T-cell (primary cell): ENCODE measurements at places on chromosomes 5 and 9. TPM values are rescaled to one million over a fixed set of nuclear protein-coding genes. Genes with fewer than 3 reads are reported as not detected.

CNOT6 gene
- total RNA-seq, result 25.6 TPM

TEK gene
- total RNA-seq, result not detected

SOHLH1 gene
- not detected for total RNA-seq

- H3K4me3 ChIP-seq, result no peak overlapping the region
- H3K27ac ChIP-seq, result no peak overlapping the region
- peaks cover 6% of the 10 kb centered on the region for H3K27me3 ChIP-seq
- DNase-seq, result no peak
- peaks cover 7% of the 10 kb centered on the region for H3K36me3 ChIP-seq
These were observed 164.2 kb downstream of the AUH start for GRCh38 chr9:91197232-91198181.

GRCh38 chr5:10793785-10794184 lies 32.8 kb upstream of the DAP start:
- no peaks in the 10 kb centered on the region for H3K27me3 ChIP-seq
- no peak overlapping the region for H3K27ac ChIP-seq
- H3K4me3 ChIP-seq, result no peak overlapping the region

GRCh38 chr5:103336941-103337340 lies 78.4 kb downstream of the MACIR start:
- H3K27ac ChIP-seq, result no peak overlapping the region
- no peaks in the 10 kb centered on the region for H3K4me1 ChIP-seq
- H3K27me3 ChIP-seq, result no peaks in the 10 kb centered on the region
- H3K36me3 ChIP-seq, result no peaks in the 10 kb centered on the region
- no peak overlapping the region for H3K4me3 ChIP-seq
- no peak for DNase-seq

DNA sequence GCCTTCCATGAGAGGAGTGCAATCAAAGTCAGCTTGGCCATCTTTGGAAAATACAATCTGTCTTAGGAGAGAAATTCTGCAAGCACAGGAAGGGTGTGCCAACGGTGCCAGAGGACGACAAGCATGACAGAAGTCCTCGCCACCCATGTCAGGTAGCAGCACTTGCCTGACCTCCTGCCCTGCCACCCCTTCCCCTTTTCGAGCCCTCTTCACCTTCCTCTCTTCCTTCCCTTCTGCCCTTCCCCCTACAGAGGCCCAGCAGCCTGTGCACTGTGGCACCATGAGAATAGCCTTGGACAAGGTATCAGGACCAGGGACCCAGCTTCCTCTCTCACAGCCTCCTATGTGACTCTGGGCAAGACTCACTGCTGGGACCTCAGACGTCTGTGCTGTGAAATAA lies 5.3 kb upstream of the UBE2QL1 start:
- H3K4me1 ChIP-seq, result no peaks in the 10 kb centered on the region
- H3K36me3 ChIP-seq, result no peaks in the 10 kb centered on the region
- H3K4me3 ChIP-seq, result no peak overlapping the region
- no peak overlapping the region for H3K27ac ChIP-seq

- no peak overlapping the region for H3K27ac ChIP-seq
- H3K36me3 ChIP-seq, result no peaks in the 10 kb centered on the region
- H3K4me1 ChIP-seq, result peaks cover 6% of the 10 kb centered on the region
- no peak for DNase-seq
These were observed 41.3 kb upstream of the HAND1 start for GRCh38 chr5:154519359-154519758.

- H3K27me3 ChIP-seq, result no peaks in the 10 kb centered on the region
- H3K4me3 ChIP-seq, result no peak overlapping the region
- DNase-seq, result peak; percentile 35
- H3K27ac ChIP-seq, result no peak overlapping the region
- H3K4me1 ChIP-seq, result no peaks in the 10 kb centered on the region
- H3K36me3 ChIP-seq, result no peaks in the 10 kb centered on the region
These were observed 24.7 kb upstream of the CETN3 start for GRCh38 chr5:90434116-90434714.

DNA sequence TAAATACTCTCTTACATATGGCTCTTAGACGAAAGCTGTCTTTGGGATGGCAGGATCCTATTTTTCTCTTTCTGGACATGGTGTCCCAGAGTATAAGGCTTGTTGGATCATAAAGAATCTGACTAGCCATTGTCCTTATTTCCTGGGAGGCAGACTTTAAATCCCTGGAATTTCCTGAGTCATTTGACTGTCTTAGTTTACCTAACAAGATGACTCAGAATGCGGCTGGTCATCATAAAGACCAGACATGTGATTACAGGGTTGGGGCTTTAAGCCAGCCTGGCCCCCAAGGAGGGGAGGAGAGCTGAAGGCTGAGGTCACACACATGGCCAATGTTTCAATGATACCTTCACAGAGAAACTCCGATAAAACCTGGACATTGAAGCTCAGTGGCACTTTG lies 37.2 kb downstream of the FAM240B start:
- DNase-seq, result no peak
- H3K27me3 ChIP-seq, result no peaks in the 10 kb centered on the region
- no peak overlapping the region for H3K4me3 ChIP-seq

DNA sequence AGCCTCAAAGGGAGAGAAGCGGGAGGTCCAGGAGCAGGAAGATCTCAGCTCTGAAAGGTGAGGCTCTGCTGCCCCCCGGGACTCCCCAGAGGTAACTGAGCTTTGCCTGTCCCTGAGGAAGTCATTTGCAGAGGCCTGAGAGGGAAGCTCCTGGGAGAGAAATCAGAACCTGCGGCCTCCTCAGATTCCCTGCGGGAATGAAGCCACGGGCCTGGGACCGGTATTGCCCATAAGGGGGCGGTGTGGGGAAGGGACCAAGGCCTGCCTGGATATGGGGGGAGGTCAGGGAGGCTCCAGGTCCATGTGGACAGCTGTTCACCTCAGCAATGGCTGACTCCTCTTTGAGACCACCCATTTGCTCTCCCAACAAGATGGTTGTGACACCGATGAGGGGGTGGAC lies 1.3 kb downstream of the SPATA31E1 start:
- peaks cover 29% of the 10 kb centered on the region for H3K27me3 ChIP-seq
- H3K36me3 ChIP-seq, result no peaks in the 10 kb centered on the region
- no peak overlapping the region for H3K4me3 ChIP-seq
- H3K27ac ChIP-seq, result no peak overlapping the region
